ENCODE measurements at places on chromosomes 11 and 22.

GRCh38 chr11:112315057-112315720 is 54.5 kb upstream of the PLET1 start:
- DNase-seq = no peak

GRCh38 chr11:59271811-59272327 is 59.1 kb upstream of the MPEG1 start:
- DNase-seq = no peak

DNA sequence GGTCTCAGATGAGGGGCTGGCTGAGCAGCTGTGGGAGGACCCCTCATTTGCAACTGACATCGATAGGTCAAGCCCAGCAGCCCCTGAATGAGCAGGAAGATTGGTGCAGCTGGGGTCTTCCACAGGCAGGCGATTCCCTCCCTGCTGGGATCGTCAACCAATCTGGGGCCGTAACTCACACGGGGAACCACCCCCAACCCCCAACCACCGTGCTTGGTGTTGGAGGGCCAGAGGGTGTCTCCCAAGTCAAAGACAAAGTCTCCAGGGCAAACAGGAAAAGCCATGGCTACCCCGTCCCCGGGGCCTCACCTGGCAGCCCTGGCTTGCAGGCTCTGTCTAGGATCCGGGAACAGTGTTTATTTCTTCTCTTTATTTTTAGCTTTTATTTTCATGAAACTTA is 26.9 kb upstream of the SCUBE1 start:
- DNase-seq = no peak

DNA sequence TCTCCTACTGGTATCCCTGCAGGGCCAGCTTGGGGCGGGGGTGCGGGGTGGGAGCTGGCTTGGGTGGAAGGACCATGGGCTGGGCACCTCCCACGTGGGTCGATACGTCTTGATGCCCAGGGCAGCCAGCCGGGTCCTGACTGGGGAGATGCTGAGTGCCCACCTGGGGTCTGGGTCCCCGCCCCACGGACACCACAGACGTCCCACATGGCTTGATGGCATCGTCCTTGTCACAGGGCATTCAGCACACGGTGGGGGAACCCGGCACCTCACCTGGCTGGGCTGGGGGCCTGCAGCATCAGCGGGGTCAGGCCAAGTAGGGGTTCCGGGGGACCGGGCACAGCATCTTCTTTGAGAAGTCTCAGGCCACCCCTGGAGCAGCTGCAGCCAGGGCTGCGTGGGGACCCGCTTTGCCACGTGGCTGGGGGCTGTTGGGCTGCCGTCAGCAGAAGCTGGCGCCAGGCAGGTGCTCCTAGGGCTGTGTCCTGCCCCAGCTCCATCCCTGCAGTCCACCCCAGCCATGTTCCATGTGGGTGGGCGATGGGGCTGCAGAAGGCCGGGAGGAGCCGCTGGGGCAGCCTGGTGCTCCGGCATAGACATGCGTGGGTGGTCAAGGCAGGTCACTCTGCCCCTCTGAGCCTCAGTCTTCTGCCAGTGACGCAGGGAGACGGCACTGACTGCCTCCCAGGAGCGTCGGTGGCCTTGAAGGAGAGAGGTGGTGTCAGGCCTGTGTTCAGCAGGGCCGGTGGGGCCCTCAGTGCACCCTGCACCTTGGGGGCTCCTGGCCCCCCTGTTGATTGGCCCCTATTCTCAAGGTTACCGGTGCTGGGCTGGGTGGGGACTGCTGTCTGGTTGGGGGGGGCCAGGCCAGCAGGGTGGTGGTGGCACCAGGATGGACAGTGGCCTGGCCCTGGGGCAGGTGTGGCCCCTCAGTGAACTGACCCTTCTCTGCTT is 8.4 kb downstream of the SELENOO start:
- no peak for DNase-seq

DNA sequence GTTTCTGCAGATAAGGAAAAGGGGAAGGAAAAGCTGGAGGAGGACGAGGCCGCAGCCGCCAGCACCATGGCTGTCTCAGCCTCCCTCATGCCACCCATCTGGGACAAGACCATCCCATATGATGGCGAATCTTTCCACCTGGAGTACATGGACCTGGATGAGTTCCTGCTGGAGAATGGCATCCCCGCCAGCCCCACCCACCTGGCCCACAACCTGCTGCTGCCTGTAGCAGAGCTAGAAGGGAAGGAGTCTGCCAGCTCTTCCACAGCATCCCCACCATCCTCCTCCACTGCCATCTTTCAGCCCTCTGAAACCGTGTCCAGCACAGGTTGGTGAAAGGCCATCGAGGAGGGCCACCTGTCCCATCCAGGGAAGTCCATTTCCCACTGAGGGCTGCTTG is 5.6 kb downstream of the TEF start:
- DNase-seq = no peak

Measured in T-helper 9 cell (primary cell).